Stimulated activated naive CD4-positive, alpha-beta T cell treated with Interleukin-2 at 50 U/mL for 16 hours (primary cell): ENCODE measurements at places on chromosomes 12 and 14.

DNA sequence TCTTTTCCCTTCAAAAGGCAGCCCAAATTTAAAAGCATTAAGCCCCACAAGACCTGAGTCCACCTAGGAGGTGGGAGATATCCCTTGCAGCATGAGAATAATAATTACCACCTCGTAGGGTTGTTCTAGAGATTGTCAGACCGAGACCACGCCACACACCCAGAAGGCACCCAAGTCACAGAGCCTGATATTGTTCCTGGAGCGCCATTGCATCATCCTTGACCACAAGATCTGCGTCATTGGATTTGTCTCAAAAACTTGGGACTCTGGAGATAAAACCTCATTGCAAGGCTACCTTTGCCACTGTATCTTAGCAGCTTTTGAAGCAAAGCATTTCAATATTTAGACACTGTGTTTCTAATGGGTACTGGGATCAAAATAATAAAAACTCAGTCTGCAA lies 29.4 kb upstream of the PPP2R5C start:
- no peak for DNase-seq

- no peak for DNase-seq
These were observed 370.5 kb downstream of the RAD51B start for GRCh38 chr14:68190032-68190431.

DNA sequence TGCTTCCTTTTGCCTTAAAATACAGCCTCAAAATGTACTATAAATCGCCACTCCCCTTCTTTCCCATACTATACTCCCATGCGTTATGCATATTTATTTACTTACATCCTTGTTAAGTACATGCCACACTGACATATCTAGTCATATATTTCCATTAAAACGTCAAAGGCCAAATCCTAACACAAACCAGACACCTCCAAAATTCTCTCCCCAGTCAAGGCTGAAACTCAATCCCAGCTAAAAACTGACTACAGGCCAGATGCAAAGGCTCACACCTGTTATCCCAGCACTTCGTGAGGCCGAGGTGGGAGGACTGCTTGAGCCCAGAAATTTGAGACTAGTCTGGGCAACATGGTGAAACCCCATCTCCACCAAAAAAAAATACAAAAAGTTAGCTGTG lies 5.7 kb upstream of the CAND1 start:
- no peak for DNase-seq

GRCh38 chr12:121713793-121714192 lies 1.2 kb downstream of the TMEM120B start:
- no peak for DNase-seq

- no peak for DNase-seq
These were observed 149.5 kb downstream of the SLC6A15 start for GRCh38 chr12:84763107-84763506.

- no peak for DNase-seq
These were observed 203.4 kb upstream of the DDHD1 start for GRCh38 chr14:53356361-53357150.

DNA sequence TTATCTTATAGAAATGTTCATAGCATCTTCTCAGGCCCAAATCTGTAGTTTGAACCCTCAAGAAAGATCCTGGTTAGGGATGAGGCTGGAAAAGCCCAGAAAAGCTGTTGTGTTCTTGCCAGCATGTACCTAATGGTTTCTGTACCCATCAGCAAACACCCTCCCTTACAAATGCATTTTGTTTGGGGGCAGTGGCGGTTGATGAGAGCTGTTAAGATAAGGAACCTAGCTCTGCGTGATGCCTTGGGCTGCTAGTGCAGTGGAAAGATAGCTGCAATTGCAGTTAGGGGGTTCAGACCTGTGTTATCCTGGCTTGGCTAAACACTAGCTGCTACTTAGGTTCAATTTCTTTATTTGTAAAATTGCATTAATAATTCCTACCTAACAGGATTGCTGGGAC lies 3.6 kb downstream of the TPH2 start:
- DNase-seq, result no peak

DNA sequence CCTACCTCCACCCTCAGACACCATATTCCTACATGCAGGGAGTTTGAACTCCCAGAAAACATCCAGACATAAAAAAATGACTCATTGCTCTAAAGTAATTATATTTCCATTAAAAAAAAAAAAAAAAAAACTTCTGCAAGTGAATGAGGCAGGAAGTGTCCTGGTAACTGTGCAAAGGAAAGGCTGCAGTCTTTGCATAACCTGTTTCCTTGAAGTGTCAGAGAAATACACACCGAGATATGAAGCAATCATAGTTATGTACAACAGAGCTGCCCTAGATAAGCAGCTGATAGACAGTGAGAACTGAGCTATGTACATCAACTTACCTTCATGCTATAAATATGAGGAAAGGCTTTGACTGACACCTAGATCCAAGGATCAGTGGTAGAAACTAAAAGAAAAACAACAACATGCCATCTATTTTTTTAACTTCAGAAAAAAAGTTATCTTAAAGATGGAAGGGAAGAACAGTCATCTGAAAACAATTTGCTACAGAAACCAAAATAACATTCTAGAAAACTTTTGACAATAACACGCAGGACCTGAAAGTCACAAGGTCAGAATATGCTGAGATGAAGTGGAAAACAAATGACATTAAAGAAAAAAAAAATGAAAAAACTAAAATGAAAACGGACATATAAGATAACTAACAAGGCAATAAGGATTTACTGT lies 263.2 kb downstream of the SEC23A start:
- DNase-seq, result no peak

DNA sequence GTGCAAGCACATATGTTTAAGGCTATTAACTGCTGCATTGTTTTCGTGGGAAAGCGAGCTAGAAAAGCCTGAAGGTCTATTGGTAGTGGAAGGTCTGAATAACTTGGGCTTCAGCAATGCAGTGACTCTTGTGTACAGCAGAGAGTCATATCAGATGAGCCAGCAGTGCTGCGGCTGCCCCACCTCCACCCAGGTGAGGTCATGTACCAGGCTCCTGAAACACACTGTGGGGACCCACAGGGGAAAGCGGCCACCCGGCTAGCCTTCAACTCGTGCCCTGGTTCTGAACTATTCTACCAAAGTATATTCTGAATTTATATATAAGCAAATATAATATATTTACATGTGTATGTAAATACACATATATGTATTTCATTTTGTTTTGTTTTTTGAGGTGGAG lies 12.7 kb upstream of the RAN start:
- DNase-seq, result no peak

DNA sequence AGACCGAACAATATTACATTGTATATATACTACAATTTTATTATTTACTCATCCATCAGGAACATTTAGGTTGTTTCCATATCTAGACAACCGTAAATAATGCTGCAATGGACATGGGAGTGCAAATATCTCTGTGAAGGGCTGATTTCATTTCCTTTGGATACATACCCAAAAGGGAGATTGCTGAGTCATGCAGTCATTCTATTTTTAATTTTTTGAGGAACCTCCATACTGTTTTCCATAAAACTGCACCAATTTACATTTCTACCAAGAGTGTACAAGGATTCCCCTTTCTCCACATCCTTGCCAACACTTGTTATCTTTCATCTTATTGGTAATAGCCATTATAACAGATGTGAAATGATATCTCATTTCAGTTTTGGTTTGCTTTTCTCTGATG lies 84.7 kb downstream of the SLC41A2 start:
- no peak for DNase-seq

DNA sequence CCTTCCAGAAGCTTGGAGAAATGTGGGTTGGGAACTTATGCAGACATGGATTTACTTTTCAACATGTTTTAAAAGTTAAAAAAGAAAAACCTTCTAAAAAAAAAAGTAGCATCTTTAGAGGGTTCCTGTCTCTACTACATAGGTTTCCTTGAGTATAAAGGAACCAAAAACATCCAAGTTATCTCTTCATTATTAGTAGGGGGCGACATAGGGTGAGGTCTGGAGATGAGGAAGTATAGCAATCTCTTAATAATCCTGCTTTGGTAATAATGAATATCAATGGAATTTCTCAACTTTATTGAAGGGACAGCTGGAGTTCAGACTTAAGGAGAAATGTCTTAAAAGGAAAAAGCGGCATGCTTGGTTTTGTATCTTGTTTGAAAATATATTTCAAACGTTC lies 6.5 kb upstream of the PLXNC1 start:
- DNase-seq, result no peak

- DNase-seq, result no peak
These were observed 32.4 kb downstream of the ANO2 start for GRCh38 chr12:5912437-5913334.

DNA sequence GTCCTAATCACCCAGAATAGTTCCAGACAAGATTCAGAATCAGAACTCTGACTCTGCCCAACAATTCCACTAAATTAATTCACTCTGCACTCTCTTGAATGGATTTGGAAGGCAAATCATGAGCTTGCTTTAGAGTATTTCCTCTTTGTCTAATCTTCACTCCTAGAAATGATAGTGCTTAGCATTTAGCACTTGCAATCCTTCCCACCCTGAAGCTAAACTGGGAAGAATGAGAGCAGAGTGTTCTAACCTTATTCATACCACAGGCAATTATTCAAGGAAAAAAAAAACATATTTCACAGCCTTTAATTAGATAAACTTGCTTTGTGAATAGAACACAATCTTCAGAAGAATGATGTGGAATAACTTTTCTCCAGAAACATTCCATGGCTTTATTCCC lies 264.6 kb downstream of the PAWR start:
- no peak for DNase-seq

GRCh38 chr12:129186952-129187351 lies 333.7 kb downstream of the GLT1D1 start:
- no peak for DNase-seq

DNA sequence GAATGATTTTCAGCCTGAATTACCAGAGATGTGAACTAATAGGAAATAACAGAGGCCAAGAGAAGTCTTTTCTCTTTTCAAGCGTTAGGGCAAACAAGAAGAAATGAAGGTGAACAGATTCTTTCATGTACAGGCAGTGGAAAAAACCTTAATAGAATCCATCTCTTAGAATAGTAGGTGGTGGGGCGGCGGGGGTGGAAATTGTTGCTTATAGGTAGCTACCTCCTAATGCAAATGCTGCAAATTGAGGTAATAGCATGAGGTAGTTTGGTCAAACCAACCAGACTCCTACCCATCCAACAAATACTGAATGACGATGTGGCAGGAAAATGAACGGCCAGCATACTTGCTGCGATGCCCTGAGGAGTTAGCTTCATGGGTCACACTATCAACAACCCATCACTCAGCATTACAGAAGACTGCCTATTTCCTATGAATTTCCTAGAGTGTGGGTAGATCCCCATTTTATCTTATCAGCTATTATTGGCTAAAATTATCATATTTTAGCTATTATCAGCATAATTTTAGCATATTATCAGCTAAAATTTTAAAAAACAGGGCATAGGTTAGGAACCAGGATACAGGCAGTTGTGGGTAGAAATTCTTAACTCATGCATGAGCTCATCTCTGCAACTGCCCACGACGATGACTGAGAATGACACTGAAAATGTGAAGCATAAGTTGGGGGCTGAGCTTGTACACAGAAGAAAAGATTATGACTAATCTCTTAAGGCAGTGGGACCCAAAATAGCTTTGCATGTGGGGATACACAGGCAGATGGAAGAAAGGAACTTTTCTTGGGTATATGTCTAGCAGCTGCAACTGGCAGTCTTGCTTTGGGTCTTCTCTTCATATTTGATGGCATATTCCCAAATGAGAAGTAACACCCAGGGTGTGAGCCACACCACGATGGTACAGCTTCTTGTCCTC lies 68.7 kb downstream of the NIN start:
- DNase-seq, result peak; percentile 39

- DNase-seq, result no peak
These were observed 692 bp upstream of the COX14 start for GRCh38 chr12:50111395-50111692.

- no peak for DNase-seq
These were observed 27.3 kb upstream of the EMP1 start for GRCh38 chr12:13169272-13169671.

- no peak for DNase-seq
These were observed 55.8 kb upstream of the METAP2 start for GRCh38 chr12:95418142-95418541.

- DNase-seq, result no peak
These were observed 268.2 kb upstream of the GRIP1 start for GRCh38 chr12:66947119-66947518.

DNA sequence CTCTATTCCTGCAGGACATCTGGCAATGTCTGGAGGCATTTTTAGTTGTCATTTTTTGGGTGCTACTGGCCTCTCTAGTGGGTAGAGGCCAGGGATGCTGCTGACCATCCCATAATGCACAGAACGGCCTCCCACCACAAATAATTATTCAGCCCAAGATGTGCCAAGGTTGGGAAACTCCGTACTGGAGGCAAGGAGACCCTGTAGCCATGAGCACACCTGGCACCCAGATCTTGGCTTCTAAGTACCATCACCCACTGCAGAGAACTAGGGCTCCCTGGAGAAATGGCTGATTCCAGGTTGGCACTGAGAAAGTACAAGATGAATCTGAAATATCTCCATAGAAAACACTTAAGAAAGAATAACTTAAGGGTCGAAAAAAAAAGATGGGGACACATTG lies 81.7 kb downstream of the RBM19 start:
- DNase-seq, result no peak

DNA sequence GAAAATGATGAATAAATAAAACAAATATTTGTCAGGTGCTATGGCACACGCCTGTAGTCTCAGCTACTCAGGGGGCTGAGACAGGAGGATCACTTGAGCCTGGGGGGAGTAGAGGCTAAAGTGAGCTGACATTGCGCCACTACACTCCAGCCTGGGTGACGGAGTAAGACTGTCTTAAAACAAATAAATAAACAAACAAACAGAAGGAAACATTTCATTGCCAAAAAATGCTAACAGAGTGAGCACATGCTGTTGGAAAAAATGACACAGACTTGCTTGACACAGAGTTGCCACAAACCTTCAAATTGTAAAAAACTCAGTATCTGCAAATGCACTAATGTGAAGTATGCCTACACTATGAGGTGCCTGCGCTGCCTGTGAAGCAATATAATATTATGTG lies 50.8 kb upstream of the AP4S1 start:
- no peak for DNase-seq

GRCh38 chr12:53099071-53099882 lies 1.8 kb downstream of the IGFBP6 start:
- peak; percentile 85 for DNase-seq

DNA sequence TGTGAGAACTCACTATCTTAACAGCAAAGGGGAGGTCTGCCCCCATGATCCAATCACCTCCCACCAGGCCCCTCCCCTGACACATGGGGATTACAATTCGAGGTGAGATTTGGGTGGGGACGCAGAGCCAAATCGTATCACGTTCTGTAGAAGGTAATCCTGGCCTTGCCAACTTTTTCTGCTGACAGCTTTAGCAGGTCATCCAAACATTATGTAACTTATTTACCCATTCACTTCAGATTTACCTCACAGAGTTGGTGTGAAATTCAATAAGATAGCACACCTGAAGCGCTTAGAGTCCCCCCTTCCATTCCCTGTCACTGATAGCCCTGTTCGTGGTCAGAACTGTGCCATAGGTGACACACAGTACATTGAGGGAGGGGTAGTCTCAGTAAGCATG lies 219.1 kb downstream of the FBXL14 start:
- DNase-seq, result no peak

DNA sequence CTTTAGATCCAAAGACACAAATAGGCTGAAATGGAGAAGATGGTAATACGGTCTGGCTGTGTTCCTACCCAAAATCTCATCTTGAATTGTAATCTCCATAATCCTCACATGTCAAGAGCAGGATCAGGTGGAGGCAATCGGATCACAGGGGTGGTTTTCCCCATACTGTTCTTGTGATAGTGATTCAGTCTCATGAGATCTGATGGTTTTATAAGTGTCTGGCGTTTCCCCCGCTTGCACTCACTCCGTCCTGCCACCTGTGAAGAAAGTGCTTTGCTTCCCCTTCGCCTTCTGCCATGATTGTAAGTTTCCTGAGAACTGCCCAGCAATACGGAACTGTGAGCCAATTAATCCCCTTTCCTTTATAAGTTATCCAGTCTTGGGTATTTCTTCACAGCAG lies 1795.5 kb upstream of the FLRT2 start:
- DNase-seq, result no peak
